ENCODE measurements at places on chromosomes 13 and 19.

DNA sequence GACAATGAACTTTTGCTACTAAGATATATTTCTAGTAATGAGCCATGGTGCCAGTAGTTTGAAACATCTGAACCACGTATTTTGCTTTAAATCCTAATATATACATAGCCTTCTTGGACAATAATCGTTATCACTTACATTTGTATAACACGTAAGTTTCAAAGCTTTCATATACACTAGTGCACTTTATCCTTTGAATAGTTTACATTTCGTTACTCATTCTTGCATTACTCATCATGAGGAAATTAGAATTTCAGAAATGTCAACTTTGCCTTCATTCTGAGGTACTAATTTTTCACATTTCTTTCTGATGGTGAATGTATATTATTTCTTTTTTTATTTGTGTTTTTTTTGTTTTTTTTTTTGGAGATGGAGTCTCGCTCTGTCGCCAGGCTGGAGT, 5.8 kb downstream of the KBTBD7 start:
- no peak for DNase-seq

DNA sequence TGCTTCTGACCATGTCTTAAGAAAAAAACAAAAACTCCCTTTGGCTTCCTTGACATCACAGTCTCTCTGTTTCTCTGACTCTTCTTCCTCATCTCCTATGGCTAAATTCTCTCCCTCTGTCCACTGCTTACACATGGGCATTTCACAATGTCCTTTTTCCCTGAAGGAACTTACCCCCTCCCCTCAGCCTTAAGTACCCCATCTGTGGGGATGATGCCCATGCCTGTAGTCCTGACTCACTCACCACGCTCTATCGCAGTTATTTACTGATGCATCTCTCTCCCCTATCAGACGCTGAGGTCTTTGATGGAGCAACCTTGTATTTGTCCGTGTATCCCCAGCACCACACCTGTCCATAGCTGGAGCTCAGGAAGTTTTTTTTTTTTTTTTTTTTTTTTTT, 32.4 kb downstream of the ACTN4 start:
- DNase-seq, result no peak

GRCh38 chr19:17021328-17021727, 5.3 kb downstream of the CPAMD8 start:
- no peak for DNase-seq

- no peak for DNase-seq
Observed at GRCh38 chr13:49343255-49343654, 95.5 kb downstream of the CDADC1 start.

- no peak for DNase-seq
Observed at GRCh38 chr13:70668293-70668692, 560.0 kb upstream of the KLHL1 start.

- DNase-seq, result no peak
Observed at GRCh38 chr19:54248016-54248601, 5.5 kb upstream of the LILRA6 start.

DNA sequence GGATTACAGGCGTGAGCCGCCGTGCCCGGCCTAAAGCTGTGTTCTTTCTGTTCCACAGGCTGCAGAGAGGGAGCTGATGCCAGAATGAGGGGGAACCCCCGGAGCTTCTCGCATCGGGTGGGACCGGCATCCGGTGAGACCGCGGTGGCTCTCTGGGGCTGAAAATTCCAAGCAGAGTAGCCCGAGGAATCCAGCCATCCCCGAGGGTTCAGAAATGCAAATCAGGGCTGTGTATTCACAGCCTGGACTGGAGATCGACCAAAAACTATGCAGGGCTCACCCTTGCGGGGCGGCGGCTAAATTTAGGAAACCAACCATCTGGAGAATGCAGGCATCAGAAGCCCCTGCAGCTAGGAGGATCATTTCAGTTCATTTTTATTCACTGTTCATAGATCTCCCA, 99.2 kb downstream of the GNG7 start:
- DNase-seq, result no peak

GRCh38 chr19:49716154-49716553, 25.2 kb downstream of the CPT1C start:
- DNase-seq, result no peak

GRCh38 chr13:59373341-59373740, 790.4 kb downstream of the DIAPH3 start:
- DNase-seq, result no peak

DNA sequence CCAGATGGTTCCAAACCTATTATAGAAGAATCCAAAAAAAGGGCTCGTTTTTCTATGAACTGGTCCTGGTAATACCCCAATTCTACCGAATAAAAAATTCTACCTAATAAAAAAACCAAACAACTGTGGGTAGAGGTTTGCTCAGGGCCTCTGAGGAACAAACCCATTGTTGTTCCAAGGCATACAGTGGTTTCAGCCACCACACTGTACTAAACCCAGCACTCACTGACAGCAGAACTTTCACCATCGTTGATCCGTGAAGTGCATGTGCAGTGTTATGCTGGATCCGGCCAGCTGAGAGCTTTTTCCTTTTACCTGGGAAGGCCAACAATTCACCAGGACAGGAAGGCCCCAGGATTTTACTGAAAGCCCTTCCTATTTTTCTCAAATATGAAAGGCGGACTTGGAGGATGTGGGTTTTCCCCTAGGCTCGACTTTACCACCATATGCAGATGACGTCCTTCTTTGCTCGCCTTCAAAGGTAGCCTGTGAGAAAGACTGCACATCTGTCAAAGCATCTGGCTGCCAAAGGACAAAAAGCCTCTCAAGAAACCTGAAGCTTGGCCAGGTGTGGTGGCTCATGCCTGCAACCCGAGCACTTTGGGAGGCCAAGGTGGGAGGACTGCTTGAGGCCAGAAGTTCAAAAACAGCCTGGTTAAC, 7.2 kb upstream of the PABPC3 start:
- DNase-seq, result no peak

DNA sequence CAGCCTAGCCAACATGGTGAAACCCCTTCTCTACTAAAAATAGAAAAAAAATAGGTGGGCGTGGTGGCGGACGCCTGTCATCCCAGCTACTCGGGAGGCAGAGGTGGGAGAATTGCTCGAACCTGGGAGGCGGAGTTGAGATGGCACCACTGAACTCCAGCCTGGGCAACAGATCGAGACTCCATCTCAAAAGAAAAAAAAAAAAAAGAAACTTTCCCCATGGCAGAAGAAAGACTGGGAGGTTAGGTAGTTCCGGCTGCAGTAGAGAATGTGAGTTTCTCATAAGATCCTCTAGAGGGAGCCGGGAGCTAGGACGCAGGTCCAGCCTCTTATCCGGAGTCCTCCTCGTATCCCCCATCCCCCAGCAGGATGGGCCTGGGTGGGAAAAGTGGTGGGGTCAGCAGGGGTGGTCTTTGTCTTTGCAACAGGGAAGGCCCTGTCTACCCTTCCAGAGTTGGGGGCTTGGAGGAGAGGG, 13.2 kb upstream of the CREB3L3 start:
- DNase-seq, result no peak

DNA sequence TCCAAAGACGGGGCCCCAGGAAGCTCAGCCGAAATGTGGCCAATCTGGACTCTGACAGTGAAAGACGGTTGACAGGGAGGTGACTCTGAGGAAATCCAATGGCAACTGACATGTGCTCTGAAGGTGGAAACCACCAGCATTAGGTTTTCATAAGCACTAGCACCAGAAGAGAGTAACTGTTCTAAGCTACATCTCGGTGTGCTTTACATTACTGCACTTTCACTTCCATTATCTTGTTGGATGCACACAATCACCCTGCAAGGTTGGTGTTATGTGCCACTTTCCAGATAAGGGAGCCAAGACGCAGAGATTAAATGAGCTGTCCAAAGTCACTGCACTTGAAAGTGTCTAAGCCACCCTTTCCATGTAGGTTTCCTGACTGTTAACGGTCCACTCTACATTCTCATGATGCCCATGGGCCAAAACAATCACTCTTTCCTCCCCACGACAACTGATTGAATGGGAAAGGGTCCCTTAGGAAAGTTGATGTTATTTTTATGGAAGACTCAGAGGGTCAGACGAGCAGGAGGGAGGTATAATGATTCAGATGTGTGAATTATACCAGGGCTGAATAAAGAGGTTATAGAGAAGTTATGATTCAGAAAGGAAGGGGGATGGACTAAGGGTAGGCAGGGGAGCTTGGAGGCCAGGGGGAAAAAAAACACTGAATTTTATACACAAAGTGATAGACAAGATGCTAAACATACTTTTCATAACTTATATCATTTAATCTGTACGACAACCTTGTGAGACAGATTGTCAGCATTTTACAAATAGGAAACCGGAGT, 52.8 kb downstream of the RUBCNL start:
- DNase-seq, result no peak
